CD4-positive, alpha-beta T cell treated with Interferon gamma for 1 hour (primary cell): ENCODE measurements at places on chromosomes 7 and 10.

- DNase-seq = no peak
These were observed 4.4 kb downstream of the SEMA3A start for GRCh38 chr7:84190016-84190705.

- no peak for DNase-seq
These were observed 162.1 kb downstream of the TSPAN12 start for GRCh38 chr7:120695848-120696247.

DNA sequence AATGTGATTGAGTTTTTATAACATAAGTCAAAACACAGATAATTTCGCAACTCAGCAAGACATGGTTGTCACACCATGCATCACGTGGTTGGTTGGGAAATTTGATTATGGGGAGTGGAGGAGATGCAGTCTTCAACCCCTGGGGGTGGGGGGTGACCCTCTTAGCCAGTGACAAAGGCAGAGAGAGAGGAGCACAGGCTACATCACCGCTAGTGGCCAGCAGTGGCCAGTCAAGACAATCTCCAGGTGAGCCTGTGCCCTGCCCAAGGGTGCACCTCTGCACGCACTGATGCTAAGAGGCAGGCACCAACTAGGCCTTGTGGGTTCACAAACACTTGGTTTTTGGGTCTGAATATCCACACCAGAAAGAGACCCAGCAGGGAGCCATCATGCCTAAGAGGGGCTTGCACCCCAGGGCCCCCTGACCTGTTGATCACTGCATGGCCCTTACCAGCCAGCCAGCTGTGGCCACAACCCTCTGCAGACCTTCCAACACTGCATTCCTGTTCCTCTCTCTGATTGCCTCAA, 244.4 kb downstream of the FANK1 start:
- DNase-seq = no peak

GRCh38 chr10:3236644-3237404, 64.2 kb upstream of the PITRM1 start:
- no peak for DNase-seq

DNA sequence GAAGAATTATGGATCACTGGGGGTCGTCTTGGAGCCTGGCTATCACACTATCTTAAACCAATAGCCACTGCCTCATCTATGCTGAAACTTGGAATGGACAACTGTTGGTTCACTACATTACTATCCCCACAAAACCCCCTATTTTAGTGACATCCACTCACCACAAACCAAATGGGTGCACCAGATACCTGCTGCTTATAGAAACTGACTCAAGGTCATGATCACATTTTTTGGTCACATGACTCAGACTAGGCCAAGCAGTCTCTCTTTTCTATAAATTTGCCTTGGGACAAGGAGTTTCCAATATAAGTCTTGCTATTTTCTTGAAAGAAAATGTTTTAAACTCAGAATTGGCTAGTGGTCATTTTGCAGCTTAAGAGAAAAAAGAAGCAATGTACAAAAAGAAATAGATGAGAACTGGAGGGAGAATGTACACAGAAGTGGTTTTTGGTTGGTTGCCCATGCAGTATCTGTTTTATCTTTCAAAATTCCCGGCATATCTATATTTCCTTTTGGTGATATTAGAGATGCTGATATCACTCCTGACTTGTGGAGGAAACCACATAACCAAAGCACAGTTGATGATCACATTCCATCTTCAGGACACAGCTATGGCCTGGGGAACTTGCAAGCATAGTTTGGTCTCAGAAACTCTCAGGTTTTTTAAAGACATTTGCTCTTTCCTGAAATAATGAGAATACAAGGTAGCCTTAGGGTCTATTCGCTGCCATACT, 85.2 kb upstream of the CACNA2D1 start:
- DNase-seq = no peak

GRCh38 chr7:40393660-40394059, 258.9 kb downstream of the SUGCT start:
- DNase-seq = no peak

DNA sequence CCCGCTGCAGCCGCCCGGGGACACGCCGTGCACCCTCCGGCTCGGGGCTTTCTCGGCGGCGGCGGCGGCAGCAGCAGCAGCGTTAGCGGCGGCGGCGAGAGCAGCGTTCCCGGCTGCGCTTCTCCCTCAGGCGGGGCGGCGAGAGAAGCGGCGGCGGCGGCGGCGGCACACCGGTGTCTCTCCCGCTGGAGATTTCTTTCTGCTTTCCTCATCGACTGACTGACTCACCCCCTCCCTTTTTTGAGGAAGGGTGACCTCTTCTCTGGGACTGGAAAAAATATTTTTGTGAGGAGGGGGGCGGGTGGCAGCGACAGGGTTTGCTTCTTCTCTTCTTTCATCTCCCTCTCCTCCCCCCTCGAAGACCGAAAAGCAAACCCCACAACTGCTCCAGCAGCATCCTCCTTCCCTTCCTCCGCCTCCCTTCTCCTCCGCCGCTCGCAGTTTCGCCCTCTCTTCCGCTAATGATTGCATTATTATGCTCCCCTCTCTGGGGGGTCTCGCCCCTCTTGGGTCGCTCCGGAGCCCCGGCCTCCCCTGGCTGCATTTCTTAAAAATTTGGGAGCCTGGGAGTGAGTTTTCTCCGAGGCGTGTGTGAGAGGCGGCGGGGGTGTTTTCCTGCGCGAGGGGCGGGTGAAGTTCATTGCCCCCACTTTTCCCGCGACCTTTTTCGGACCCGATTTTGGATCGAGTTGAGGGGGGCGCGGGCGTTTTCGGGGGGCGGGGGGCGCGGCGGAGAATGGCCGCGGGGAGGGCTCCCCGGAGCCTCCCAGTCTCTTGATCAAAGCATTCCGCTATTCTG, 411 bp downstream of the AUTS2 start:
- no peak for DNase-seq

GRCh38 chr10:122422266-122422989, 32.0 kb upstream of the ARMS2 start:
- peak; percentile 15 for DNase-seq
